ENCODE measurements at places on chromosomes 7 and 10.

DNA sequence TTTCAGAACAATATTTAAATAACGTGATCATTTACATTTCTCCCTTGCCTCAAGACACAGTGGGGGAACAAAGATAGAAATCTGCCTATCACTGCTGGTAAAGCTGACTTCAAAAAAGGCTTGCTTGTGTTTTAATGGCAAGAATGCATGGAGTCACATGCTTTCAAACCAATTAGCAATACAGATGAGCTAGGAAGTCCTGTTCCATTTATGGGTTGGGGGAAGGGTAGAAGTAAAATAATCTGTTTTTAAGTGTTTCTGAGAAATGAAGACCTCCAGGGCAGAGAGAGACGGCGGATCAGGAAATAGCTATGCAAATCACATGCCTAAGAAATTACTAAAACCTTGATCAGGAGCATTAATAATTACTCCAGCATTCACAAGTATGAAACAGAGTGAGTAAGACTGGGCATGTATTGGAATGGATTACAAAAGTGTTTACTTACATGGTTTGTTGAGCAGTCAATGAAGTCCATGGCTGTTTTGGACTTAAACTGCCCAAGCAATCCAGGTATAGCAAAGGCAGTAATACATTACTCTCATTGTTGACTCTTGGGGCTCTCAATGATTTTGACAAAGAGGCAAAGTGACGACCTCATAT lies 142.0 kb downstream of the ARID5B start:
- DNase-seq, result no peak

DNA sequence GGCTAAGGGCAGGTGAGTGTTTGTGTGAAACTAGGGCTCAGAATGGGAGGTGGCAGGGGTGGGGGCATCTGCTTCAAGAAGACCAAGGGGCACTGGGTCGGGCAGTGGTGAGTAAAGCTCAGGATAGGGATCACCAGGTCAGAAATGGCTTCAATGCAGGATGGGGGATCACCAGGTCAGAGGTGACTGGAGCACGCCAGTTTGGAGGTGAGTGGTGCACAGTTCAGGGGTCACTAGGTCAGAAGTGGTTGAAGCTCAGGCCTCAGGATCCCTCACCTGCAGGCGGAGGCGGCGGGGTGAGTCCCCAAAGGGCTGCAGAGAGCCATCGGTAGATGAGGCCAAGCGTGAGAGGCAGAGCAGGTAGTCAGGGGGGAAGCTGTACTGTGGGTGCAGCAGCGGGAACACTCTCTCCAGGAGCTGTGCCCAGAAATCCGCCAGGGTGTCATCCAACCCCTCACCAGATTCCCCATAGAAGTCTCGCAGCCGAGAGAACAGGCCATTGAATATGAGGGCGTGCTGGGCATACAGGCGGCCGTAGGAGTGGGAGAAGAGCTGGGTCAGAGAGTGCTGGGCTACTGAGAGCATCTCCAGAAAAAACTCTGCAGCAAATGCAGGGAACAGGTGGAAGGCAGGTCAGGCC lies 1.8 kb downstream of the GPC2 start:
- no peak for DNase-seq

DNA sequence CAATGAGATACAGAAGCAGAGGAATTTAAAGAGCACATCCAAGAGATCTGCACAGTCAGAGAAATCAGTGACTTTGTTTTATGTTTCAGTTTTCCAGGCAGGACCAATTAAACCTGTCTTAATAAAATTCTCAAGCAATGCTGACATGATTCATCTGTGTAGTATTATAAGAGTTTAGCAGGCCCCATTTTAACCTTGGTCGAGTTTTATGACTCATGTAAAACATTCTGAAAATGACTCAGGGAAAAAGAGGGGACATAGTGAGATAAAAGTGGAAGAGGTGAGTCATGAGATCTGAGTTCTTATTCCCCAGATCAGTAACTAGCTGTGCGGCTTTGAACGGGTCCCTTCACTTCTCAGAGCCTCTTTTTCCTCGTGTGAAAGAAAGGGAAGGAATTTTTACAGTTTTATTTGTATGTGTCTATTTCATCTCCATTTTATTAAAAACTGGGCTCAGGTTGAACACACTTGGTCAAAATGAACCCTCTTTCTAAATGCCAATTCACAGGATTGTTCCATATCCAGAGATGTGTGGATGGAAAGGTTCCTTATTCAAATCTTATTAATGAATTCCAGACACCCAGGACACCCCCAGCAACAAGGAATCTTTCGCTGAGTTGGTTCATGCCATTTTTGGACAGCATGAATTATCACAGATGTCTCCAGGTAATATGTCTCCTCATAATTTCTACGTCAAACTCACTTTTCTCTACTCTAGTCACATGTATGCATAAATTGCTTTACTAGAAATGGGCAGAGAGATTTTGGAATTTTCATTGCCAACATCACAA lies 143.2 kb downstream of the JAZF1 start:
- peak; percentile 14 for DNase-seq

DNA sequence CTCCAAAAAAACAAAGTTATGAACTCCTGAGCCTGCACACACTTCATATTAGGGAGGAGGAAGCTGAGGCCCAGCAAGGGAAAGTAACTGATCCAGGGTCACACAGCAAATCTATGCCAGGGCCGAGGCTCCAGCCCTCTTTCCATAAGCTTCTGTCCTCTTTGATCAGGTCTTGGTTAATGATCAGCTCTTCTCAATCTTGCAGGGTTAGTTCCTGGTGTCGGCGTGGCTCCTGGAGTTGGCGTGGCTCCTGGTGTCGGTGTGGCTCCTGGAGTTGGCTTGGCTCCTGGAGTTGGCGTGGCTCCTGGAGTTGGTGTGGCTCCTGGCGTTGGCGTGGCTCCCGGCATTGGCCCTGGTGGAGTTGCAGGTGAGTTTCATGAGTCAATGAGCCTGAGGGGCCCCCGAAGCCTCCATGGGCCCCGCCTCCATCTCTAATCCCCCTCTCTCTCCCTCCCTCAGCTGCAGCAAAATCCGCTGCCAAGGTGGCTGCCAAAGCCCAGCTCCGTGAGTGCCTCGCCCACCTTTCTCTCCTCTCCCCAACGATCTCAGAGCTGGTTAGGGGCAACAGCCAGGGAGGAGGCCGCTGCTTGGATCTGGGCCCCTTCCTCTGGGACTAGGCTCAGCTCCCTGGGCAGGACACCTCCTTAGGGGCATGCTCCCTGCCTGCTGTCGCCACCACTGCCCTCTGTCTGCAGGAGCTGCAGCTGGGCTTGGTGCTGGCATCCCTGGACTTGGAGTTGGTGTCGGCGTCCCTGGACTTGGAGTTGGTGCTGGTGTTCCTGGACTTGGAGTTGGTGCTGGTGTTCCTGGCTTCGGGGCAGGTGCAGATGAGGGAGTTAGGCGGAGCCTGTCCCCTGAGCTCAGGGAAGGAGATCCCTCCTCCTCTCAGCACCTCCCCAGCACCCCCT lies 23.7 kb upstream of the LIMK1 start:
- DNase-seq, result no peak

- DNase-seq, result no peak
These were observed 75.1 kb upstream of the KIAA1217 start for GRCh38 chr10:24133835-24134234.

- DNase-seq, result no peak
These were observed 67.8 kb downstream of the ZNF365 start for GRCh38 chr10:62442006-62442405.

DNA sequence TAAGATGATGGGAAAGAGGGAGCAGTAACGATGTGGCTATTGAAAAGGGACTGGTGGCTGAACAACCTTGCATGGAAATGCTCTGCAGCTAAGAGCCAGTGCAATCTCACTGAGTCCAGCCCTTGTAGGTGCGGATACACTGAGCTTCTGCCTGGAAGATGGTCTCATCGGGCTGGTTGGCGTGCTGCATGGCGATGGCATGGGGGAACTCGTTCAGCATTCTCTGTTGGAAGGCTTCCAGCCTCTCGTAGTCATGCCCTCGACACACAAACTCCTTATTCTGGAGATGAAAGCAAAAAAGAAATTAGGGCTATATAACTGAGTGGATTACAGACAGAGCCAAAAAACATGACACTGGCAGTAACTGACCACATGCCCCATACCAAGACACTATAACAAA lies 197.8 kb upstream of the IMMP2L start:
- no peak for DNase-seq

DNA sequence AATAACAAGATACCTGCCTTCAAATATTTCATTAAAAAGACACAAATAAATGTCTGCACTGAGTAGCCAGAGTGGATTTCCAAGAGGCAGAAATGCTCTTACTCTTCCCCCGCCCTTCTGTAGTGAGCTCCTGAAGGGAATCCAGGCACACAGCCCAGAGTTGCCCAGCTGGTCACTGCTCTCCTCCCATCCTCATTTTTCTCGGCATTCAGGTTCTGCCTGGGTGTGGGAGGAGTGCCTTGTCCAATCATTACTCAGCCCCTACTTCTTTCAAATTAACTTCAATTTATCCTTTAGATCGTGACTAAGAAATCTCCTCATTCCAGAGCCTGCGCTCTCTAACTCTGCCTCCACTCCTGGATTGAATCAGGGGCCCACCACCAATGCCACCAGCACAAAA lies 12.2 kb downstream of the CCDC6 start:
- no peak for DNase-seq

- DNase-seq, result no peak
These were observed 427.0 kb downstream of the PHTF2 start for GRCh38 chr7:78225534-78225933.
